ENCODE measurements at places on chromosomes 4 and X.

DNA sequence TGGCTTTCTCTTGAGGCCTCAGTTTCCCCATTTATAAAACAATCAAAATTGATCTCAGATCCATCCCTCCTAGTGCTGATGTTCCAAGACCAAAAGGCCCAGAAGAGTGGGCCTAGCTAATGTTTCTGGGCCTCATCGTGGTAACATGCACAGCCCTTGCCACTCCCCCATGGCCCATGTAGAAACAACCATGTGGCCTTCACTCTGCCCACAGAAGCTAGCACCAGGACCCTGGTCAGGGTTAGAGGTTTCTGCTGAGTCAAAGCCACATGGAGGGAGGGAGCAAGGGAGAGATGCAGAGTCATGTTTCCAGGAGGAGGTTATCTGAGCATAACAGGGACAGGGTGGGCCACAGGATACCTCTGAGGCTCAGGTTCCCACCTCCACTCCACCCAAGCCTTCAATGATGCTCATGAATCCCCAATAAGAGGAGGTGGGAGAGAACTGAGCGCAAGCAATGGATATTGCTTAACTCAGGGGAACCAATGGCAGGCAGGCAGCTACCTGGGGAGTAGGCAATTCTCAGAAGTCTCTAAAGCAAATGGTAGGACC is 16.9 kb downstream of the OTUD5 start:
- no peak overlapping the region for H3K4me3 ChIP-seq
- peaks cover 4% of the 10 kb centered on the region for H3K4me1 ChIP-seq
- no peak overlapping the region for H3K27ac ChIP-seq
- no peak for DNase-seq
- no peaks in the 10 kb centered on the region for H3K36me3 ChIP-seq
- no peaks in the 10 kb centered on the region for H3K27me3 ChIP-seq

- peaks cover 4% of the 10 kb centered on the region for H3K36me3 ChIP-seq
- no peaks in the 10 kb centered on the region for H3K27me3 ChIP-seq
- no peak overlapping the region for H3K27ac ChIP-seq
- no peak overlapping the region for H3K4me3 ChIP-seq
- H3K4me1 ChIP-seq, result no peaks in the 10 kb centered on the region
Measured at GRCh38 chr4:79759793-79760192, 313.2 kb downstream of the ANTXR2 start.

DNA sequence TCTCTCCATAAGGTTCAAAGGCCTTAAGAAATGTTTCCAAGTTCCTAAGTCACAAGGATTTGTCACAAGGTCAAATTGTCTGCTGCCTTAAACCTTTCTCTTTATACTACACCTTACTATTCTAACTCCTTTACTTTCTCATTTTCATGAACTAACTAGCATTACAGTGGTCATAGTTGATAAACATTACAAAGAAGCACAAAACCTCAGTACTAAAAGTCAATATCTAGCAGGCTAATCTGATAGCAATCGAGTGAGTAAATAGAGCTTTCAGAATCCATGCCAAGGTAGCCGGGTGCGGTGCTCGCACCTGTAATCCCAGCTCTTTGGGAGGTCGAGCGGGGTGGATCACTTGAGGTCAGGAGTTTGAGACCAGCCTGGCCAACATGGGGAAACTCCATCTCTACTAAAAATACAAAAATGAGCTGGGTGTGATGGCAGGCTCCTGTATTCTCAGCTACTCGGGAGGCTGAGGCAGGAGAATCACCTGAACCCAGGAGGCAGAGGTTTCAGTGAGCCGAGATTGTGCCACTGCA is 510.0 kb downstream of the GBA3 start:
- no peaks in the 10 kb centered on the region for H3K36me3 ChIP-seq
- H3K27me3 ChIP-seq, result no peaks in the 10 kb centered on the region
- no peak overlapping the region for H3K4me3 ChIP-seq
- no peaks in the 10 kb centered on the region for H3K4me1 ChIP-seq
- no peak overlapping the region for H3K27ac ChIP-seq
- DNase-seq, result no peak

DNA sequence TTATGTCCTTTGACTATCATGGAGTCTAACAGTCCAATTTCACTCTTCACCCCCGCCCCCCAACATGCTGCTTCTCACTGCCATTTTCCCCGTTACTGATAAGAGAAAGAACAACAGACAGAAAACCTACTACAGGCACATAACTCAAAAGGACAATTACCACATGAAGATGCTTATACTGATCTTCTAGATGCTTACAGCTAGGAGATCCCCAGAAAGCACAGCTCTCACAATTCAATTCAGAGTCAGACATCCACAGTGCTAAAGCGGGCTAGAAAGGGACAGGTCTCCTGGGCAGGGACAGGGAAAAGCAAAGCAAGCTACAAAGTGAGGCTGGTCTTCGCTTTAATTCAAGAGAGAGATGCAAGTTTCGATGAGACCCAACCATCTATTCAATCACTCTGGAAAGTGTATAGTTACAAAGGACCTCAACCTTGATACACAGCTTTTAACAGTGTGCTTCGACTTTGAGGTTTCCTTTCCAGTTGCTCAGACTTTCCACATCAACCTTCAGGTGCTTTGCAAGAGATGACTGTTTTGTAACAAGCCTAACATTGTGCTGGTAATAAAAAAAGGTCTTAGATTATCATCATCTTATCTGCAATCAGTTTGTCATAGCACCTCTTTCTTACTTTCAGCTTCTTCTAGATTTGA is 60.9 kb downstream of the LEF1 start:
- no peaks in the 10 kb centered on the region for H3K36me3 ChIP-seq
- H3K4me3 ChIP-seq, result no peak overlapping the region

- H3K27me3 ChIP-seq, result no peaks in the 10 kb centered on the region
- no peaks in the 10 kb centered on the region for H3K36me3 ChIP-seq
- no peak overlapping the region for H3K27ac ChIP-seq
- H3K4me1 ChIP-seq, result peaks cover 13% of the 10 kb centered on the region
Measured at GRCh38 chr4:41321216-41321945, 64.7 kb downstream of the UCHL1 start.

GRCh38 chrX:17680732-17681413 is 56.4 kb upstream of the SCML1 start:
- no peak for DNase-seq
- no peak overlapping the region for H3K27ac ChIP-seq
- 0 out of 2 replicates have a peak, but pooled peaks cover 3% of the 10 kb centered on the region for H3K4me1 ChIP-seq
- no peak overlapping the region for H3K4me3 ChIP-seq
- H3K27me3 ChIP-seq, result no peaks in the 10 kb centered on the region

GRCh38 chr4:7077371-7077770 is 9.5 kb upstream of the GRPEL1 start:
- H3K27ac ChIP-seq, result no peak overlapping the region
- no peaks in the 10 kb centered on the region for H3K36me3 ChIP-seq
- no peaks in the 10 kb centered on the region for H3K4me1 ChIP-seq
- peaks cover 7% of the 10 kb centered on the region for H3K27me3 ChIP-seq

DNA sequence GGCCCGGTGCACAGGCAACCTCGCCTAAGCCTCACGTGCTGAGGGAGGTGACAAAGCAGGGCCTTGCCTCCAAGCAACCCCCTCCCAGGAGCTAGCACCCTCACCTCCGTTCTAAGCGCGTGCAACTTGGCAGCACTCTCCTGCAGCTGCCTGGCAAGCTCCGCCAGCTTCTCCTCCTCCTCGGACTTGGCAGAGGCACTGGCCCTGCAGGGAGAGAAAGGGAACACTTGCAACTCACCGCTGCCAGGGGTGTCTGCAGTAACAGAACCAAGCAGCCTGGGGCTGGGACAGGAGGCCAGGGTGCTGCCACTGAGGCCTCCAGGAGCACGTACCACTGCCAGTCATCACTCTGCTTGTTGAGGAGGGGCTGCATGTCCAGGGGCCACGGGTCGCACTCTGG is 10.3 kb upstream of the TREX2 start:
- H3K27ac ChIP-seq, result no peak overlapping the region
- no peaks in the 10 kb centered on the region for H3K4me1 ChIP-seq
- no peak overlapping the region for H3K4me3 ChIP-seq
- no peaks in the 10 kb centered on the region for H3K27me3 ChIP-seq
- H3K36me3 ChIP-seq, result no peaks in the 10 kb centered on the region

DNA sequence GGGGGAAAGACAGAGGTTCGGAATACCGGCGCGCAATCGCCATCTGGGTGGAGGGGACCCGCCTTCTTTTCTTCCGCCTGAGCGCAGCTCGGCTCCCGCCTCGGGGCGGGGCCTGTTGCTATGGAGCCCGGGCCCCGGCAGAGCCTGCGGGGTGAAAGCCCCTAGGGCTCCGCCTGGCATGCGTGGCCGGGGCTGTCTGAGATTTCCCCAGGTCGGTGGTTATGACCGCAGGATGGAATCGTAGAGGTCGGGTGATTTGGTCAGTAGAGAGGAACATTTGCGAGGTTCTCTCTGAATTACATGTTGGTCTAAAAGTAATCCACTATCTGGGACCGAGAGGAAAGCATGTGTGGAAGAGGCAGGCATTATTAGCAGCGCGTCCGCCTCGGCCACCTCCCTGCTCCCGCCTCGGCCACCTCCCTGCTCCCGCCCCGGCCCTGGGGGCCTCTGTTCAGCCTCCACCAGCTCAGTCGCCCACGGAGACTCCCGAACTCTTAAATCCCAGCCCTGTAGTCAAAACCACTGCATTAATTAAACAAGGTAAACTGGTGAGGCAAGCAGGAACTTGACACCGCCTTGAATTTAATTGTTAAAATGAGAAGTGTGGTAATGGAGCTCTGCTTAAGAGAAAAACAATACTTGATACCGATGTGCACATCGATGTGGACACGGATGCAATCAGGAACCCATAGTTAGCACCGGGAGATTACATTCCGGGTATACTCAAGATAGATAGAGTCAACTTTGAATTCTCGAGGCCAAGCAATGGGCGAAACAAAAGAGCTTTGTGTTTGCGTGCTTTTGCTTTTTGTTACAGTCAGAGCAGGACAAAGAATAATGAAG is 45.2 kb downstream of the TRIM2 start:
- H3K27me3 ChIP-seq, result no peaks in the 10 kb centered on the region
- peak; percentile 96 for DNase-seq
- peaks cover 39% of the 10 kb centered on the region for H3K4me1 ChIP-seq
- peak overlapping the region; percentile 67 for H3K4me3 ChIP-seq
- peak overlapping the region; percentile 94 for H3K27ac ChIP-seq

GRCh38 chr4:121192013-121192412 is 27.9 kb upstream of the TNIP3 start:
- no peaks in the 10 kb centered on the region for H3K36me3 ChIP-seq
- no peak overlapping the region for H3K4me3 ChIP-seq
- no peak overlapping the region for H3K27ac ChIP-seq
- DNase-seq, result no peak
- H3K27me3 ChIP-seq, result no peaks in the 10 kb centered on the region

DNA sequence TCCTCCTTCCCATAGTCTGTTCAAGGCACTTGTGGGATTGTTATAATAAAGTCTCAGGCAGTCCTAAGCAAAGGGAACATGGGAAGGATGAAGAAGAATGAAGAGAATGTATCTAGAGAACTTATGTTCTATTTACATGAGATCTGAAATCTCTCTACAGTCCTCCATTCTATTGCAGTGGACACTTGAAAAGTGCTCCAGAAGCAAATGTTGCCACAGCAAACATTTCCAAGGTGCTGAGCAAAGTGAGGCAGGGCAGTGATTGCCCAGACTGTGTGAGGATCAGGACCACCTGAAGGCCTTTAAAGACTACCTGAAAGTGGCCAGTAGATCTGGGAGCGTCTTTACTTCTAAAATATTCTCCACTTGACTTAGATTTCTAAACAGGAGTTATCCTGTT is 203.5 kb downstream of the RBM46 start:
- H3K27ac ChIP-seq, result no peak overlapping the region
- H3K27me3 ChIP-seq, result no peaks in the 10 kb centered on the region
- no peak overlapping the region for H3K4me3 ChIP-seq
- H3K36me3 ChIP-seq, result no peaks in the 10 kb centered on the region

DNA sequence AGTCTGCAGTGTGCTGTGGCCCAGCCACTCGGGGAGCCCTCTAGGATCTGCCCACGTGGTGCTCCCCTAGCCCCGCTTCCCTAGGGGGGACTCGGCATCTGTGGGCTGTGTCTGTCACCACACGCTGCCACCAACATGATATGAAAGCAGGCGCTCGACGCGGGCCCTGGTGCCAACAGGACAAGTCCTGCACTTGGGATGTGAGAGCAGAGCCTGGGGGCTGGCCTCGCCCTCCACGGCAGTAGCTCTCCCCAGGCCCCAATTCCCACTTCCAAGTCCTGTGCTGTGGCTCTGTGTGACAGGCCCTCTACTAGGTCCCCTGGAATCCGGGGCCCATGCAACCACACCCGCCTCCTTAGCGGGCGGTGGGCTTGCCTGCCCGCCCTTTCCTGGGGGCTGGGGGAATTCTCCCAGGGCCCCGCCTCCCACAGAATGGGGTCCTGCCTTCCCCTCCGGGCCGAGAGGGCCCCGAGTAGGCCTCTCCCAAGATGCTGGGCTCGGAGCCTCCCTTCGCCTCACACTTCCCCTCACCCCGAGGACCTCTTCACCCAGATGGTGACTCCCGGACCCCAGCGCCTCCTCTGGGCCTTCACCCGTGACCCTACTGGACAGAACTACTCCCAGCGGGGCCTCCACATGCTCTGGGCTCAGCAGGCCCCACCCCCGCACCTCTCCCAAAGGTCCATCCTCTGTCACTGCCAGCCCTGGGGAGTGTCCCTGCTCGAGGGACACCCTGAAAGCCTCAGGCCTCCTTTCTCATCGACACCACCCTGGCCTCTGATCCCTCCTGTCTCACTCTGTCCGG is 11.2 kb downstream of the LRPAP1 start:
- no peak for DNase-seq
- H3K27me3 ChIP-seq, result no peaks in the 10 kb centered on the region
- peaks cover 20% of the 10 kb centered on the region for H3K36me3 ChIP-seq
- H3K4me1 ChIP-seq, result no peaks in the 10 kb centered on the region
- H3K27ac ChIP-seq, result no peak overlapping the region

- no peaks in the 10 kb centered on the region for H3K36me3 ChIP-seq
- no peak for DNase-seq
- no peaks in the 10 kb centered on the region for H3K27me3 ChIP-seq
- no peak overlapping the region for H3K27ac ChIP-seq
- H3K4me1 ChIP-seq, result peaks cover 4% of the 10 kb centered on the region
- no peak overlapping the region for H3K4me3 ChIP-seq
Measured at GRCh38 chr4:48403358-48403757, 62.0 kb downstream of the SLAIN2 start.

DNA sequence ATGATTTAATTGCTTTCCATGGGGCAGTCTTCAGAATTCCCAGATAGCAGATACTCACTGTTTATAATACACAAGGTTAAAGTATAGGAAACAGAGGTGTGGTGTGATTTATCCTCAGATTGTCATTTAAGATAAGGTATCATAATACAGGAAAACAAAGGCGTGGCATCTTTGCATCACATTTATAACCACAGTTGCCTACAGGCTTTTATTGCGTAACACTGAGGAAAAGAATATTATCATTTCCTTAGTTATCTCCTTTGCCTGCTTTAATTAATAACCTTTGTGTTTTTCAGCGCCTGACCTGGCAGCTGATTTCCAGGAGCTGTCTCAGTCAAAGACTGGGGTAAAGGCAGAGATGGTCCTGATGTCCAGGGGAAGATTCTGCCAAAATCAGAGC is 68.8 kb downstream of the SSX7 start:
- no peaks in the 10 kb centered on the region for H3K4me1 ChIP-seq
- DNase-seq, result no peak
- H3K36me3 ChIP-seq, result no peaks in the 10 kb centered on the region
- H3K27ac ChIP-seq, result no peak overlapping the region

- H3K36me3 ChIP-seq, result no peaks in the 10 kb centered on the region
- peaks cover 58% of the 10 kb centered on the region for H3K4me1 ChIP-seq
- peak; percentile 93 for DNase-seq
- 0 out of 2 replicates have a peak within 1 kb of the TSS, but pooled peaks have one; percentile 58 for H3K27ac ChIP-seq
Measured at GRCh38 chr4:98658287-98659105, at the start of gene TSPAN5. Gene TSPAN5, minus strand, starts transcription at chr4:98658611.

Measured in GM23338 (cell line).